ENCODE measurements at places on chromosomes 2 and 18. TPM values are rescaled to one million over a fixed set of nuclear protein-coding genes. Genes with fewer than 3 reads are reported as not detected.

GRCh38 chr2:118689033-118689432 lies 158.4 kb downstream of the EN1 start:
- DNase-seq: no peak

GRCh38 chr2:46983065-46983801 lies 67.6 kb upstream of the MCFD2 start:
- DNase-seq: no peak

- peak; percentile 84 for DNase-seq
Measured at GRCh38 chr2:11681722-11682589, 12.0 kb upstream of the NTSR2 start.

DLX2 gene
- 0.42 TPM for total RNA-seq

DNA sequence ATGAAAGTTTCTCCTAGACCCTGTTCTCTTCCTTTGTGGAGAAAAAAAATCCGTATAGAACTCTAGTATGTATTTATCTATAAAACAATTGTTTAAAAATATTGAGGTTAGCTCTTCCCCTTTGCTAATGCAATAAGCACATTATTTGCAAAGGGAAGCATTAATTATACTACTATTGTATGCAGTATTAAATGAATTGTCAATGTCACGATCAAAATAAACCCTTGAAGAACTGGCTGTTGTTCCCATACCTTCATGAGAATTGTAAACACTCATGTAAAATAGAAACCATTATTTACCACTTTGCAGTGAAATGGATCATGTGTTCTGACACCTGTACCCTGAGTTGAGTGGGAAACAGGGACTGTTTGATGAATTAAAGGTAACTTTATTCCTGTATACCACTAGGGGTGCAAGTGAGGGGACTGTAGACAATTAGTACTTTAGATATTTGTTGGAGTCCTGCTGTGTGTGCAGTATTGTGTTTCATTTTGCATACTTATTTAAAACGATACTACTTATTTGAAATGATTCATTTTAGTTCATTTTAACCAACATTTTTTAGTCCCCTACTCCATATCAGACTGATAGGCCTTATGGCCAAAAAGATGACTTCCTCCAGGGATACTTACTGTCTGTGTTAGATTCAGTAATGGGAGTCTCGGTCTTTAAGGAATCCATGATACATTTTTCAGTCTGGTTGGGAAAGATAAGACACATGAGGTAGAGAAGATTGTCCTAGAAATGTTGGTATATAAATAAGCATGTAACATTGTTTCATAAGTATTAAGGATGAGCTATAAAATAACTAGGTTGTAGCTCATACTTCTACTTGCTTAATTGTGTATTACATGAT lies 7.9 kb downstream of the PKP4 start:
- no peak for DNase-seq

DNA sequence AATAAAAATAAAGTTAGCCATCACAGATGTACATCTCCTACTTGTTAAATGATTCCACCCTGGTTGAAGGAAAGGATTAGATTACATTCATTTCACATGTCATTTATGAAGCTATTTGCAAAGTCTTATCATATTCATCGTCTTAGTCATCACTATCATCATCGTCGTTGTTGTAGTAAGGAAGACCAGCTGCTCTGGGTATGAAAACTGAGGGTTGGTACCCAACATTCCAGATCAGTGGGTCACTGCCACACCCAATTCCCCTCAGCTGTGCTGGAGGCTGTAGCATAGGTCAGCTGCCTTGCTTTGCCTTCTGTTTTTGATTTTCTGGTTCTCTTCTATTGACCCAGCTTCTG lies 20.9 kb upstream of the CCBE1 start:
- DNase-seq: no peak

ANKRD62 gene
- not detected for total RNA-seq

HK2 gene
- total RNA-seq: 51.3 TPM

- no peak for DNase-seq
Measured at GRCh38 chr2:68458981-68459380, 8.1 kb downstream of the FBXO48 start.

CD8B2 gene
- total RNA-seq: not detected

RNF125 gene
- 9.4 TPM for total RNA-seq

GRCh38 chr2:237452861-237453260 lies 34.2 kb upstream of the MLPH start:
- DNase-seq: no peak

GRCh38 chr2:134379722-134380121 lies 125.8 kb downstream of the MGAT5 start:
- DNase-seq: no peak

DNA sequence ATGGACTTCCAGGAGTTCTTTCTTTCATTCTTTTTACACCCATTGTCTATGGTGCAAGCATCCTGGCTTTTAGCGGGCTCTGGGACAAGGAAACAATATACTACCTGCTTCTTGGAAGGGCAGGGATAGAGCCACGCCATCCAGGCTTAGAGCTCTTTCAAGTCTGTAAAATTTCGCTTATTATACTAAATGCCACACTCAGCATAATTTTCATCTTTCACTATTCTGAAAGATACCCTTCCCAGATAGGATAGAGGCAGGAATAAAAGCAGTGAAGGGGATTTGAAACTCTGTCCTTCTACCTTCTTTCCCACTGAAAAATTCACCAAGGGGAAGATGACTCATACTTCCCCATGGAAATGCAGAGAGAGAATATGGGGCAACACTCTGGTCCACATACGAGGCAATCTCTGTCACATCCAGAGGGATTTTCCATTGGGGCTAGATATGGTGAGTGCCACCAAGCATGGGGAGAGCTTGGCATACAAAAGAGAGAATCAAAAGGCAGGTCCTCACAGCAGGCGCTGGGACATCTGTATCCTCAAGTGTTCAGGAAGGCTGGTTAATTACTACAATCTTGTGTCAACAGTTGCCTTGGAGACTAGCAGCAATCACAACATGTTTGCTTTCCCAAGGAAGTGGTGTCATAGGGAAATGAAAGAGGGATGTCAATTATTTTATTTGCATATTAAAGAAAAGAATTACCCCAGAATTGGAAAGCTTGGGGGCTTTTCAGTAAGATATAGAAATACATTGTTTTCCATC lies 127.6 kb downstream of the TDRD15 start:
- DNase-seq: no peak

DNA sequence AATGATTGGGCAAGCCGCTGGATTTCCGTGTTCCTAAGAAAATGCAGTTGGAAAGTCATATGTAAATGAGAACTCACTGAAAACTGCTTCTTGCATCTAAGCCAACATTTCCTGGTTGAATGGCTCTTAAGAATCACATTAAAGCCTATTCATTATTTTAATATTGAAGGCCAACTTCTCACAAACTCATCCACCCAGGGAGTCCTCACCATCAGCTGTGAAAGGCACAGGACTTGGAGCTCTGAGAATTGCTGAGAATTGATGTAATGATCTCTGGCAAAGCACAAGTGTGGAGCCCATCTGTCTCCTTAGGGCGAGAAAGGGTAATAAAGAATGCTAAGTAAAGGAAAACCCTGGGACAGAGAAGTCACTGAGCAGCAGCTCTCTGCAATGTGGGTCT lies 55.9 kb upstream of the APCDD1 start:
- DNase-seq: no peak

PTPRN gene
- total RNA-seq: 6.3 TPM

- no peak for DNase-seq
Measured at GRCh38 chr18:47975701-47976100, 45.2 kb upstream of the SMAD2 start.

PDE1A gene
- total RNA-seq: not detected

CFC1 gene
- total RNA-seq: 0.22 TPM

- DNase-seq: peak; percentile 15
Measured at GRCh38 chr2:240629619-240629967, 4.3 kb downstream of the GPR35 start.

DNA sequence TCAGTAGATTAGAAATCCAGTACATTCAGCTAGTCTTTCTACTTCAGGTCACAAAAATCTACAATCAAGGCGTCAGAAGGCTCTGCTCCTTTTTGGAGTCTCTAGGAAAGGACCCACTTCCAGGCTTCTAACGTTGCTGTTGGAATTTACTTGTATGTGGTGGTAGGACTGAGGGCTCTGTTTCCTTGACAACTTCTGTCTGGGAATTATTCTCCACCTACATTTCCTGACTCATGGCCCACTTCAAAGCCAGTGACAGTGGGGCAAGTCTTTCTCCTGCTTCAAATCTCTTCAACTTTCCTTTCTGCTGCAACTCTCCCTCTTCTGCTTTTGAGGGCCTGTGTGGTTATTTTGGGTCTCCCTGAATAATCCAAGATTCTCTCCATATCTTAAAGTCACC lies 10.4 kb upstream of the TMX3 start:
- DNase-seq: no peak

GRCh38 chr18:9068346-9068745 lies 34.2 kb upstream of the NDUFV2 start:
- DNase-seq: no peak

- no peak for DNase-seq
Measured at GRCh38 chr2:20111311-20112131, 60.1 kb upstream of the LAPTM4A start.

GRCh38 chr2:61361068-61361467 lies 109.8 kb downstream of the USP34 start:
- no peak for DNase-seq

GRCh38 chr2:46963941-46964673 lies 48.5 kb upstream of the MCFD2 start:
- no peak for DNase-seq

IL36G gene
- not detected for total RNA-seq

- no peak for DNase-seq
Measured at GRCh38 chr18:69992776-69993175, 45.1 kb upstream of the CD226 start.

GRCh38 chr2:134308474-134309385 lies 54.9 kb downstream of the MGAT5 start:
- DNase-seq: no peak

DNA sequence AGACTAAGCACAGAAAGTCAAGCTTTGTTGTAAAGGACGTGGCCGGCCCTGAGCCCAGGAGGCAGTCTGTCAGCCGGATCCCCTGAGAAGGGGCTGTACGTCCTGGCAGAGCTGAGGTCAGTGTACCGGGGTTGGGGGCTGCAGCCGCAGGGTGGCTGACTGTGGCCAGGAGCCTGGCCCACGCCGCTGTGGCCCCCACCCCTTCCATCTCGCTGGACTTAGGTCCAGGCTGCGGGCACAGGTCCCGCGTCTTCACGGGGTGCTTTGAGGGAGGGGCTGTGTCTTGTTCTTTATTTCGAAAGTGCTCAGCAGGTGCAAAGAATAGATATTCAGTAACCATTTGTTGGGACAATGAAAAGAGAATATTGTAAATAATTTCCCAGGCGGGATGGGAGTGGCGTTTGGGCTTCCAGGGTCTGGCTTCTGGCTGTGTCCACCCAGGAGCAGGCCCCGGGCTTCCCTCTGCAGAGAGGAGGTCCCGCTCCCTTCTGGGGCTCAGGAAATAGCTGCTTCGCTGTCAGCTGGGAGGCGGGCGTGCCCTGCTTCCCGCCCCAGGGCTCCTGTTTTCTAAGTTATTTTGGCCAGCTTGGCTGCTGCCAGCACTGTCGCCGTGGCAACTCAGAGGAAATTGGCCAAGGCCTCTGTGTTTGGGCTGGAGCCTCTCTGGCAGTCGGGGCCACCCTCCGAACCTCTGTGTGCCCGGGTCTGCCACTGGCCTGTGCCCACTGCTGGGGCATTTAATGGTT lies 7.4 kb downstream of the NFATC1 start:
- DNase-seq: no peak

DNA sequence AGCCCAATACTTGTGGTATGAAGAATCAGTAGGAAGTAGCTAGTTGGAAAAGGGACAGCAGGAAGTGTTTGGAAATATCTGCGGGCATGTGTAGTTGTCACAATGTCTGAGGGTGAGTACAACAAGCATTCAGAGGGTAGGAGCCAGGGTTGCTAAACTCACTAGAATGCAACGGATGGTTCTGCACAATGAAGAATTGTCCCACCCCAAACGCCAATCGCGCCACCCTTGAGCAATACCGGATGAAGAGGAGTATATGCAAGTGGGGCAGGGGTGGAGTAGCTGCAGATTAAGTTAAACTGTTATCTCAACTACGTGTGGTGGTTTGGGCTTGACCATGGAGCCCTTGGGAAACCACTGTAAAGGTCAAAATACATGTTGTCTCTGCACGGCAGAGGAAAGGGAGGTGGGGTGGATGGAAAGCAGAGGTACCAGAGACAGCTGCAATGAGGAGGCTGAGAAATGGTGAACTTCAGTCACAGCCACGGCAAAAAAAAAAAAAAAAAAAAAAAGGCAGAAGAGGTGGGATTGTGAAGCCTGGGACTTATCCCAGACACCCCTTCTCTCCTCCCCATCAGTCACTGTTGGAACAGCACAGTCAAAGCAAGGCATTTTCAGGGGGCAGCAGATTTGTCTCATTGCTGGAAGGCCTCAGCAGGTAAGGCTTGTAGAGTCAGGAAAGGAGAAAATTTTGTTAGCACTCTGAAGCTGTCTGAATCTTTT lies 5.2 kb downstream of the CCL20 start:
- DNase-seq: no peak

ANXA4 gene
- total RNA-seq: 14.4 TPM

- DNase-seq: no peak
Measured at GRCh38 chr2:43224571-43225092, 1.8 kb downstream of the ZFP36L2 start.

SEH1L gene
- 93.3 TPM for total RNA-seq

- no peak for DNase-seq
Measured at GRCh38 chr18:31801078-31801477, 40.4 kb upstream of the SLC25A52 start.

DNA sequence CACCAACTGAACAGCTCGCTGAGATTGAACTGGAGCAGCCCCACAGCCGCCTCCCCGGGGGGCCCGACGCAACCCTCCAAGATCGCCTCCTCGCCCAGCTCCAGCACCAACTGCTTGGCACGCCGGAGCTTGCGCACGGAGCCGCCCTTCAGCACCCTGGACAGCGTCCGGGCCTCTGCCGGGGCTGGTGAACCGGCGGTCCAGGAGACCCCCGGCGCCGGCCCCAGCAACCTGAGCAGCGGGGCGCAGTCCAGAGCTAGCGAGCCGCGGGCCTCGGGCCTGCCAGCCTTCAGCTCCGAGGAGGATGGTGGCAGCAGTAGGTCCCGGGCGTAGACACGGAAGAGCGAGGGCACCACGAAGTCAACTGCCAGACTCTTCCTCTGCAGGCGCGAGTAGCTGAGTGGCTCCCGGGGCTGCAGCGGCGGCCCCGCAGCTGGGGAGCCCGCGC lies 1.2 kb downstream of the ALK start:
- peak; percentile 90 for DNase-seq

GRCh38 chr18:22283397-22283796 lies 114.0 kb downstream of the GATA6 start:
- DNase-seq: no peak

CFC1B gene
- total RNA-seq: 0.48 TPM

ZNF396 gene
- 1.2 TPM for total RNA-seq

GRCh38 chr2:238435752-238436096 lies 9.0 kb downstream of the ASB1 start:
- DNase-seq: no peak

GRCh38 chr2:68303033-68303901 lies 16.5 kb downstream of the CNRIP1 start:
- DNase-seq: no peak

VWC2L gene
- total RNA-seq: not detected

GRCh38 chr2:238389988-238390589 lies 36.6 kb upstream of the ASB1 start:
- no peak for DNase-seq
